ENCODE measurements at places on chromosomes 6 and 20. TPM values are rescaled to one million over a fixed set of nuclear protein-coding genes. Genes with fewer than 3 reads are reported as not detected.

Gene LRRN4
- 0.19 TPM for polyA plus RNA-seq

Gene NCOA7
- polyA plus RNA-seq, result 8.1 TPM

Gene SPATS1
- not detected for polyA plus RNA-seq

Gene FBXL4
- 7.1 TPM for polyA plus RNA-seq

Gene SIRPB1
- 1.7 TPM for polyA plus RNA-seq

Gene ACOT8
- 23.4 TPM for polyA plus RNA-seq

Gene MYLK2
- polyA plus RNA-seq, result 60.0 TPM

Gene SUMO4
- polyA plus RNA-seq, result 0.53 TPM

Gene FNDC1
- polyA plus RNA-seq, result 193 TPM

Gene OR11A1
- not detected for polyA plus RNA-seq

Gene SMIM28
- not detected for polyA plus RNA-seq

Gene TNFRSF6B
- polyA plus RNA-seq, result 1.6 TPM

Gene PCK1
- polyA plus RNA-seq, result 0.24 TPM

Gene IMPG1
- 0.48 TPM for polyA plus RNA-seq

Gene BPIFA1
- polyA plus RNA-seq, result not detected

Gene HSPA12B
- polyA plus RNA-seq, result 21.4 TPM

Gene NKX2-2
- 0.13 TPM for polyA plus RNA-seq

Gene SLC17A1
- not detected for polyA plus RNA-seq

Gene EMILIN3
- 27.5 TPM for polyA plus RNA-seq
